ENCODE measurements at places on chromosomes 12 and 14.
A peak's percentile ranks its signal among the peaks of the same experiment; 100 is the strongest.

DNA sequence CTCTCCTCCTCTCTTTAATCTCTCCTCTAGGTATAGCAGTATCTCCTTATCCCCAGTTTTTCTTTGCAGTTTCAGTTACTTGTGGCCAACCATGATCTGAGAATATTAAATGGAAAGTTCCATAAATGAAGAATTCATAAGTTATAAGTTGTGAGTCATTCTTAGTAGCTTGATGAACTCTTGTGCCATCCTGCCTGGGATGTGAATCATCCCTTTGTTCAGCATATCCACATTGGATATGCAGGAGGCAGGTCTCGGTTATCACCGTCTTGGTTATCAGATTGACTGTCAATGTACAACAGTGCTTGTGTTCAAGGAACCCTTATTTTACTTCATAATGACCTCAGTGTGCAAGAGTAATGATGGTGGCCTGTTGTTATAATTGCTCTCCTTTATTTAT lies 134.0 kb downstream of the TMEM117 start:
- DNase-seq: no peak

GRCh38 chr12:105736498-105736897 lies 402.3 kb downstream of the NUAK1 start:
- DNase-seq: no peak

GRCh38 chr14:104722938-104723650 lies 935 bp upstream of the ADSS1 start:
- no peak for DNase-seq

GRCh38 chr12:107131832-107132616 lies 38.7 kb upstream of the CRY1 start:
- DNase-seq: peak; percentile 53

GRCh38 chr14:26845151-26845818 lies 247.5 kb upstream of the NOVA1 start:
- no peak for DNase-seq

- DNase-seq: no peak
Measured at GRCh38 chr12:115337693-115338543, 653.9 kb upstream of the TBX3 start.

- DNase-seq: no peak
Measured at GRCh38 chr14:69665631-69666030, 54.2 kb downstream of the SUSD6 start.

DNA sequence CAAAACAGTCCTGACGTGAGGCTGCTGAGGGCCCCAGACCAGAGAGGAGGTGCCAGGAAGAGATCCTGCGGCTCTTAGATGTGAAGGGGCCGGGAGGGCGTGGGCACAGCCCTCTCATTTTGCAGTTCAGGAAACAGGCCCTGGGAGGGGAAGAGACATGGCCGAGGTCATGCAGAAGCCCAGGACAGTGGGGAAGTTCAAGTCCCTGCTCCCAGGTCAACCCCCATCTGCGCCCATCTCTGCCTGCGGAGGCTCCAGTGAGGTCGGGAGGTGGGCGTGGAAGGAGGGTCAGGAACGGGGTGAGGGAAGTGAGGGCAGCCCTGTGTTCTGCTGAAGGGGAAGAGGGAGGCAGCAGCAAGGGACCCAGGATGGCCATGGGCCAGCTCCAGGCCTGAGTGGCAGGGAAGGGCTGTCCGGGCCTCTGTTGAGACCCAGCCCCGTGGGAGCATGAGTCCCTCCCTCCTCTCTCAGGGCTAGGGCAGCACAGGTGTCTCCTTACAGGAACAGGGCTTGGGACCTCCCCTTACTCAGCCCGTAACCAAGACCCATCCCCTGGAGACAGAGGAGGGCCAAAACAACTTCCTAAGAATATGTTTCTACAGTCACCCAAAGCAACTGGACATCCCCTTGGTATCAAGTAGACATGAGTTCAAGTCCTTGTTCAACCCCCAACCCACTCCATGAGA lies 90.8 kb downstream of the LGMN start:
- DNase-seq: no peak

DNA sequence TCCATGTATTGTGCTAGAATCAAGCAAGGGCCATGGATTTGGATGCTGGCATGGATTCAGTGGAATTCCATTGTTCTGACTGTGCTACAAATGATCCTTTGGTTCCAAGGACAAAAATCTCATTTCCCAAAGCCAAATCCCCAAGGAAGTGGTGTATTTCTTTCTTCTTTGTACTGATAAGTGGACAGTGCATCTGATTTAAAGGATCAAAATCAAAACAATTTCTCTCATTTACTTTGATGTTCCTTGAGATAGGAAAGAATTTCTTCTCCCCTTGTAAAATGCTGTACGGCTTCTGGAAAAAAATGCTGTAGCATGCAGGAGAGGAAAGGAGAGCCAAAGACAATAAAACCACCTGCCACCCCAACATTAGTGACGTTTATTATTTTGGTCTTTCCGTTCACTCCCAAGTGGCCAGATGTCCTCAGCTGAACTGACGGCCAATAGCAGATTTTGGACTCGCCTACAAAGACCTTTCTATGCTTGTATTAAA lies 185.7 kb downstream of the PRKD1 start:
- no peak for DNase-seq

DNA sequence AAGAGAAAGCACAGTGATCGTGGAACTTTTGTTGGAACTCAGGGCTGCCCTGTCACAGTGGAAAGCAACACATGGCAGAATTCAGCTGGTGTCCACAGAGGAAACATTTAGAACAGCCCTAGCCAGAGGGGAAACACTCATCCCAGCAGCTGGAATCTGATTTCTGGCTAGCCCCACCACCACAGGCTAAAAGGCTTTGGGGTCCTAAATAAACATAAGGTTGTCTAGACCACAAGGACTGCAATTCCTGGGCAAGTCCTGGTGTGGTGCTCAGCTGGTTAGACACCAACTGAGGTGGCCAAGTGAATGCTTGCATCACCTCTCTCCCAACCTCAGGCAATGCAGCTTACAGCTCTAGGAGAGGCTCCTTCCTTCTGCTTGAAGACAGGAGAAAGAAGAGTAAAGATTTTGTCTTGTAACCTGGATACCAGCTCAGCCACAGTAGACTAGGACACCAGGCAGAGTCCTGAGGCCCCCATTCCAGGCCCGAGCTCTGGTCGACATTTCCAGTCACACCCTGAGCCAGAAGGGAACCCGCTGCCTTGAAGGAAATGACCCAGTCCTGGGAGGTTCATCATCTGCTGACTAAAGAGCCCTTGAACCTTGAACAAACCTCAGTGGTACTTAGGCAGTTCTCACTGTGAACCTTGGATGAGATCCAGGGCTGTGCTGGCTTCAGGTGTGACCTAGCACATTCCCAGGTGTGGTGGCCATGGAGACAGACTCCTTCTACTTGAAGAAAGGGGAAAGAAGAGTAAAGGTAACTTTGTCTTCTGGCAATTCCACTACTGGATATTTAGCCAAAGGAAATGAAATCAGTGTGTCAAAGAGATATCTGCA lies 85.4 kb upstream of the PLXNC1 start:
- no peak for DNase-seq

GRCh38 chr12:9868951-9869306 lies 225 bp downstream of the CLEC2B start:
- no peak for DNase-seq

DNA sequence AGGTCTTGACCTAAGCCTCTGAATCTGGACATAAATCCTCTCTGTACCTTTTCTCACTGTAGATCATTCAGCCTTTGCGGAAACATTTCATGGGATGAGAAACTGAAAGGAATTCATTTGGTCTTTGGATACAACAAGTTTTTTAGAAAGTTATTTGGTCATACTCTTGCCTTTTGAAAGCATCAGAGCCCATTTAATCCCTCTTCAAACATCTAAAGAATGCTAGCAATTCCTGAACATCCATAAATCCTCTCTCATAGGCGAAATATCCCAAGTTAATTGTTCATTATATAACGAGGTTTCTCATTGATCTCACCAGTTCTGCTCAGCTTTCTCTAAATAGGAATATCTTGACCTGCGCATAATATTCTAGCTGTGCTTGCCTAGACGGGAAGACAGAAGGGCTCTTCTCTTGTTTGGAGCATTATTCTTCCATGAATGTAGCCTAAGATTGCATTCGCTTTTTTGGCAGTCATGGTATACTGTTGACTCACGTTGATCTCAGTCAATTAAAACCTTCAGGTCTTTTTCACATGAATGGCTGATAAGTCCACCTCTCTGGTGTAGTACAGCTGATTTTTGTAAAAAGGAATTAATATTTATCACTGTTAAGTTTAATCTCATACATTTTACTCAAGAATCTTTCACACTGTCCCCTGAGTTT lies 24.1 kb downstream of the NTN4 start:
- DNase-seq: no peak

DNA sequence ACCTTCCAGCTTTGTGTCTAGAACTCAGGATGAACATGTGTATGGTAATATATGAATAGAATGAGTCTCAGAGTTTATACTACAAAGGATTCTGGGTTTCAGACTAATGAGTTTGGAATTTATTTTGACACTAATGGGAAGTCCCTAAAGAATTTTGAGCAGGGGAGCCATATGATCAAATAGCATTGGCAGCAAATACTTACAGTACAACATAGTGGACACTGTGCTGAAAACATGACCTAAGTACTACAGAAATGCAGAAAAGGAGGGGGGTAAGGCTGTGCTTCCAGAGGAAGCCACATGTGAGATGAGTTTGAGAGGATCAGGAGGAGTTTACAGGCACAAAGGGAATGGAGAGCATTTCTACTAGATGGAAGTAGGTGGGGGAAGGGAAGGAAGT lies 225.8 kb downstream of the C12orf42 start:
- no peak for DNase-seq

- DNase-seq: no peak
Measured at GRCh38 chr12:46531059-46531785, 158.6 kb upstream of the SLC38A2 start.

DNA sequence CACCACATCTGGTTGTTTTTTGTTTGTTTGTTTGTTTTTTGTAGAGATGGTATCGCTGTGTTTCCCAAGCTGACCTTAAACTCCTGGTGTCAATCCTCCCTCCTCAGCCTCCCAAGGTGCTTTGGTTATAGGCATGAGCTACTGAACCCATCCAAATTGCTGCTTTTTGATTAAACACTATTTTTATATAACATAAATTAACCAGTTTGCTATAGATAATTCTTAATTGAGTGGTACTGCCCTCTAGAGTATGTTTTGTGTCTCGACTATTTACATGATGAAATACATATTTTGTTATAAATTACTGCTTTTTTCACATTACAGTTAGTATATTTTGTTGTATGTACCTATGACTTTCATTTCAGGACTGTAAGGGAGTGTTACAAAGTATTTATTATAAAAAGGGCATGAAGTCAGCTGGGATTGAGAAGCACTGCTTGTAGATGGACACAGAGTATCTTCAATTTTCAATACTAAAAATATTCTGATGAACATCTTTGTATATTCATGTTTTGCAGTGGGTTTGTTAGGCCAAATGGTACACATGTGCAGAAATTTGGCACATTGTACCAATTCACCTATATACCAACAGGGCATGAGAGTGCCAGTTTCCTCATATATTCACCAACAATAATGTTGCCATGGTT lies 14.9 kb upstream of the SCAF11 start:
- no peak for DNase-seq

DNA sequence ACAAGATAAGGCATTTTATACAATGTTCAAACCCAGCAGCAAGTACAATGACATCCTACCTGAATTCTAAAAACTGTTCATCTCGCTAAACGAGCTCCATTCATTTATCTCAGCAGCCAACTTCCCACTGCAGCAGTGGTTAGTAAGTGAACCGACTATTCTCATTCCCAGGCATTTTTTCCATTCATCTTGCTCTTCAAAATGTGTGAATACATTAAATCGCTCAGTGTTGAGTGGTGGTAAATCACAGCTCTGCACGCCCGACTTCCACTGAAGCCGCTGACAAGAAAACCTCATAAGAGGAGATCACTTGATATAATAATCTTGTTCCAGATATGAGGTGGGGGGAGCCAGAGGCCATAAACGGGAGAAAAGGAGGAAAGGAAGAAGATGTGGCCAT lies 746.2 kb upstream of the USP15 start:
- DNase-seq: no peak

DNA sequence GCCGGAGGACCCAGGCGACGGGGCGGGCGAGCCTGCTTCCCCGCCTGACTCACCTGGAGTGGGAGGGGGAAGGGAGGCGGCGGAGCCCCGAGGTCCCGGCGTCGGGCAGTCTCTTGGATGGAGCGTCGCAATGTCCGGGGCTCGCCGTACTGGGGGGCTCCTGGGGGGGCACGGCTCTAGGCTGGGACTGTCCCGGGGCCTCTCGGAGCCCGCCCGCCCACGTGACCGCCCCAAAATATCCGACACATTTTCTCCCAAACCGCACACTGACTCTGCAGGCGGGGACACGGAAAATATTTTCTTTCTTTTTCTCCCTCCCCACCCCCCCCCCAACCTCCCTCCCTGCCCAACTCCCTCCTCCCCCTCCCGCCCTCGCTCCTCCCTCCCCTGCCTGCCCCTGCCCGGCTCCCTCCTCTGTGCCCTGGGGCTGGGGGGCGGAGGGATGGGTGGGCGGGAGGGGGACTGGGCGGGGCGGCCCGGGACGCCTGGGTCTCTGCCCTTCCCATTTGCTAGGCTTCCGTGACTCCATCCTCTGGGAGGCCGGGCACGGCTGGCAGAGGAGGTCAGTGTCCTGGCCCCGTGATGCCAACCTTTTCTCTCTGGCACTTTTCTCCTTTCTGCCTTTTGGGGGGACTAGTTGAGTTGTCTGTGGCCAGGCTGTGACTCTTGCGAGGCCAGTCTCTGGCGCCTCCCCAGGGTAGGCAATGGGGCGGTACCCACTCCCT lies at the start of gene RARG:
RARG (minus strand) TSS at position 289 of the 725 bp plus-strand sequence. CDS start 4,664 bp downstream, outside the sequence.
- no peak for DNase-seq

DNA sequence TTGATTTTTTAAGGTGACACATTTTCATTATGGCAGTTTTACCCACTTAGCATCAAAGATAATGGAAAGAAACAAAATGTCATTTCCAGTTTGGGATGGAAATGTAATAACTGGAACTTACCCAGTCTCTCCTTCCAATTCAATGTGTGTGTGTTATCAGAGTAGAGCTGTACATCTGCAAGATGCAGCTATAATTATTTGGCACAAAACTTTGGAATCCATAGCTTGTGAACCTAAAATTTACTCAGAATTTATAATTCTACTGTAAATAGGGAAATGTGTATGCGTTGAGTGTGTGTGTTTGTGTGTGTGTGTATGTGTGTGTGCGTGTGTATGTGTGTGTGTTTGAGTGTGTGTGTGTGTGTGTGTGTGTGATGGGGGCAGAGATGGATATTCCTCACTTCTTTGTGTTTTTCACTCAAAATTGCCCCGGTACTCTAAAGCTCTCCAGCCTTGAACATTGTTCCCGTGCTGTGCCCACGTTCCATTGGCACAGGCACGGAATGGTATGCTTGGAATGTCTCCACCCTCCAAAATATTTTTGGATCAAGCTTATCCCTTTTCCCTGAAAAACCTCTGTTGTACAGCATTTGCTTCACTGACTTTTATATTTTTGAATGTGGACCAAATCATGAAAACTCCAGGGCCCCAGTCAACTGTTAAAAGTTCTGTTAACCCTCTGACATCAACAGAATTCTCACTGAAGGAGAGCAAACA lies 150.2 kb upstream of the BMP4 start:
- no peak for DNase-seq

GRCh38 chr14:23517650-23518326 lies 33.8 kb downstream of the ZFHX2 start:
- DNase-seq: no peak

GRCh38 chr14:104305511-104306449 lies 167.4 kb downstream of the KIF26A start:
- no peak for DNase-seq

Measured in thymus (tissue), 14 donors.